ENCODE measurements at places on chromosomes 6 and 20.
A peak's percentile ranks its signal among the peaks of the same experiment; 100 is the strongest.

GRCh38 chr6:76004202-76004601 is 68.3 kb downstream of the IMPG1 start:
- no peak for DNase-seq

- DNase-seq, result no peak
These were observed 105.9 kb downstream of the ADGRB3 start for GRCh38 chr6:68740828-68741500.

- no peak for DNase-seq
These were observed 23.5 kb downstream of the TOX2 start for GRCh38 chr20:43938017-43938655.

GRCh38 chr20:63686492-63687321 is 9.7 kb upstream of the TNFRSF6B start:
- DNase-seq, result peak; percentile 78

DNA sequence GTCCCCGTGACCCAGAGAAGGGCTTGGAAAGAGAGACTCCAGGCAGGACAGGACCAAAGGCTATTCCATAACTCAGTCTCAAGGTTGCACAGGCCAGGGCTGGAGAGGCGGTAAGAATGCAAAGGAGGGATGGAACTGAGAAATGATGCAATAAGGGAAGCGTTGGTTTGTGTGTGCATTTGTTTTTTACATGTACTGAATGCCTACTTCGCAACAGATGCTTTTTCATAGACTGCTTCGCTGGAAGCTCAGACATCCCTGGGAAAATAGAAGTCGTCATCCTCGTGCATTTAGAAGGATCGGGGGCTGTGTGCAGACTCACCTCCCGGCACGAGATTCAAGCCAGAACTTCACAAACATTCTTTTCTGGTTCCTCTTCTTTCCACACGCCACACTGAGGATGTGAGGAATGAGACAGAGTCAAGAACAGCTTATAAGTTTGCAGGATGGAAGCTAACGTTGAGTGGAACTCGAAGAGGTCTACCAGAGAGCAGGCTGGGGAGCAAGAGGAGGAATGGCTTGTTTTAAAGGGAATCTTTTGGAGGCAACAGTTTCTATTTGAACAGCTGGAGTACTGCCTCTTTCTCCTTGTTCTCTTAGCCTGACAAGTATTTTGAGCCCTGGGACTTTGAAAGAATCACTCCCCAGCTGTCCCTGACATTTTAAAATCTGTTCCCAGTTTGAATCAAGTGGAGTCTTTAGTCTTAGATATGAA is 19.3 kb upstream of the LY86 start:
- DNase-seq, result no peak

GRCh38 chr6:73873081-73873480 is 177.1 kb downstream of the CD109 start:
- no peak for DNase-seq

DNA sequence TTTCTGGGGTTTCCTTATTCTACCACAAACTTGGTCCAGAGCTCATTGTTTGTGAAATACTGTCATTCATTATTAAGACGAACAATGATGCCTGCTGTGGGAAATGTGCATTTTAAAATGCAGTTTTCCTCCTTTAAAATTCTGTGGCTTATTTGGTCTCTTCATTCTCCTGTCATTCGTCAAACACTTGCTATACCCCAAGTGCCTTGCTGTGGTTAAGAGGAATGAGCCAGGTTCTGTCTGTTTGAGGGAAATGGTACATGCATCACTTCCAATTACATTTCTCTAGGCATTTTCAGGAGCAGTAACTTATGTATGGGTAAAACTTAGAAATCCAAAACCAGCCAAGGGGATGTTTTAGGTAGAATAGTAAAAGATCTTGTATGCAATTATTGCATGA is 1087.7 kb downstream of the KIF16B start:
- DNase-seq, result no peak

DNA sequence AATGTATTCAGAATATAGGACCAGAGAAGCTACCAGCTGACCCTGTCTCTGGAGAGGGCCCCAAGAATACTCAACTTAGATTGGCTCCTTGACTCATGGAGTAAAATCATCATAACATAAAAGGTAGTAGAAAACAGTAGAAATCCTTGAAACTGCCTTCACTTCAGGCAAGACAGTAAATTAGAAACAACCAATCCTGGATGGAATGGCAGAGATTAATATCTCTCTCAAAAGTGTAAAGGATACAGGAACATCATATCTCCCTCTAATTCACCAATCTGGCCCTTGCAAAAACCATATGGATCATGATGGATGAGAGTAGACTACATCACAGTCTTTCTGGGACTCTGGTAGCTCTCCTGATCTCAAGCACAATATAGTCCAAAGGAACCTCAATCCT is 20.4 kb upstream of the EPM2A start:
- no peak for DNase-seq

- no peak for DNase-seq
These were observed 32.3 kb downstream of the KCNQ5 start for GRCh38 chr6:72654071-72654621.

DNA sequence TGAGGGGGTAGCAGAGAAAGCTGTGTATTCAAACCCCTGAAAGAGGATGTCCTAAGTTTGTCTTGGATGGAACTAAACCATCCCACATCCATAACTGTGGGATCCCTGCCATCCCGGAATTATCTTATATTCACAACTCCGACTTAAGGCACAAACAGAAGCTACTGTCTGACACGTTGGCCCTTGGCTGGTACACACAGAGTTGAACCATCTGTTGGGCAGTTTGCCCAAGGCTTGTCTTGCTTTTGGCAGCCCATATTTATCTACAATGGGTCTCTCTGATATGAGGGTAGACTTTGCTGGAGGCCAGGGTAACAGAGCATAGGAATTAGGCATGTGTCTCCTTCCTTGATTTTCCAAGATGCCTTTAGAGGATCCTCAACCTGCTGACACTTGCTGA is 116.6 kb upstream of the PROKR2 start:
- no peak for DNase-seq

GRCh38 chr6:70590400-70590799 is 23.7 kb downstream of the SDHAF4 start:
- no peak for DNase-seq

DNA sequence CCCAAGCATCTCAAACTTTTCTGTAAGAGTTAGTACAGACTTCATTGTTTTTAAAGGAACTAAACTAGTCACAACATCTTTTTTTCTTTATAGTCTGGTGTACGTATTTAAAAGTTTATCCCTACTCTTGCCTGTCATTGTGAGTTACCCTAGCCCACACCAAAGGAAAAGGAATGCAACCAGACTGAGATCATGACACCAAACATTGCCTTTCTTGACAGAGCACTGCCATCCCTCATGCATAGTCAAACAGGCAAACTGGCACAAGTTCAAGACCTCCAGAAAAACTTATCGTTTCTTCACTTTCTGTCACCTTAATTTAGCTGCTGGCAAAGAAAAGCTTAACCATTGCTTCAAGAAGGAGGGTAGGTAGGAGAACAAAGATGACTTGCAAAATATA is 448.4 kb upstream of the MANEA start:
- no peak for DNase-seq

- no peak for DNase-seq
These were observed 21.8 kb upstream of the FOXQ1 start for GRCh38 chr6:1290086-1290485.

GRCh38 chr6:106066989-106067388 is 19.1 kb upstream of the PRDM1 start:
- no peak for DNase-seq

DNA sequence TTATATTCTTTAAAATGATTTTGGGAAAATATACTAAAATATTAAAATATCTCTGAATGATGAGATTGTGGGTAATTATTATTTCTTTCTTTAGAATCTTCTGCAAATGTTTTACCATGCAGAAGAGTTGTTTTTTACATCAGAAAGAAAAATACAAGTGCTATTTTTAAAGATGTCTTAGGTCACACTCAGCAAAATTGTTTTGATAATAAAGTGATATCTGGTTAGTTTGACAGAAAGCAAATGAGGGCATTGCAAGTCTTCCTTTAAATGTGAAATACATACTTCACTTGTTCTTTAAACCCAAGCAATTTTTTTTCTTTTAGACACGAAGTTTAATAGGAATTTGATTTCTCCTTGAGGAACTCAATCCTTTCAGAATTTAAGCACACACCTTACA is 43.6 kb upstream of the STXBP5 start:
- no peak for DNase-seq

GRCh38 chr6:47434372-47435253 is 43.0 kb upstream of the CD2AP start:
- no peak for DNase-seq

DNA sequence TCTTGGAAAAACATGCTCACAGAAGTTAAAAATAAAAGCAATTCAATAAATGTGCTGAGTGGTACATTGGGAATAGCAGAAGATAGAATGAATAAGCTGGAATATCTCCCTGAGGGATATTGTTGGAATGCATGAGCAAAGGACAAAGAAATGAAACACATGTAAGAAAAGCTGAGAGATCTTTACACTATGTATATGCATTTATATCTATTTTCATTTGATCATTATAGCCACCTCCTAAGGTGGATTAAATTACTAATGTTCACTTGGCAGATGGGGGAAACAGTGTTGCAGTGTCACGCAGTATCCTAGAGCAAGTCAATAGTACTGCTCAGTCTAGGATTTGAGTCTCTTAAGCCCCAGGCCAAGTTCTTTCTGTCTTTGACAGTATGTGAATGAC is 542.0 kb upstream of the MARCKS start:
- no peak for DNase-seq

- no peak for DNase-seq
These were observed 381.8 kb downstream of the PTPRT start for GRCh38 chr20:42807876-42808275.

DNA sequence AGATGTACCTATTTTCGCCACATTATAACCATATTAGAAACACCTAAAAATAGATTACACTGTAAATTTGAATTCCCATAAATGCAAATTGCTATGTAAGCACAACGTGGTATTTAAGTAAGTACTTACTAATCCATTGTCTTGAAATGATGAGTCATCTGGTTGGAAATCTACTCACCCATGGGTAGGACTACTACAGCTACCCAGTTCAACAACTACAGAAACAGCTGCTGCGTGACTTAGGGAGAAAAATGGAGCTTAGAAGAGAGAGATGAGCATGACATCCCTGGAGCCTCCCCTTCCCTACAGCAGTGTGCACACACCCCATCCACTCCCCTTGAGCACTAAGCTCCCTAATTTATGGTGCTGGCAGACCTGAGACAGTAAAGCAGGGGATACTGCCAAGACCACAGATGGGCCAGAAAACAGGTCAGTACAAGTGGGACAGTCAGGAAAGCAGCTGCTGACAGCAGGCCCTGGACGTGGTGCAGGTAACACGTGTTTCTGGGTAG is 26.9 kb downstream of the RRAGD start:
- peak; percentile 34 for DNase-seq

DNA sequence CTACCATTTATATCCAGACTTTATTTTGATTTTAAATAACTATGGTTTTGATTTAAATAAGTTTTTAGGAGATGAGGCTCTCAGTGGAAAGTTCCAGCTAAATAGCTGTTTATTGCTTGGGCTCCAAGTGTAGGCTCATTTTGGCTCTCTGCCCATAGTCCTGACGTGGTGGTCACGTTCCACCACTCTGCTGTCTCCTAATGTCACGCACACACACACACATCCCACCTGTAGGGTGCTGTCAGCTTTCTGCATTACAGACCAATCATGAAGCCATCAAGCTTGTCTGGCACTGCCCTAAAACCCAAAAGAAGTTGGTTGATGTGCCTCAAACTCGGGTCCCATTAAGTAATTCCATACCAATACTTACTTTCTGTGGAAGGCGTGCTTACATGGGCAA is 45.4 kb downstream of the PANK2 start:
- DNase-seq, result no peak

GRCh38 chr6:83741089-83741488 is 32.2 kb upstream of the SNAP91 start:
- no peak for DNase-seq

GRCh38 chr6:160198606-160199211 is 59.9 kb downstream of the SLC22A2 start:
- no peak for DNase-seq

- DNase-seq, result no peak
These were observed 27.2 kb upstream of the SYNJ2 start for GRCh38 chr6:157954150-157955117.

Data from psoas muscle (tissue), 8 donors.